ENCODE measurements at places on chromosomes 4 and X.

- no peak for DNase-seq
Measured at GRCh38 chr4:153215921-153216320, 11.7 kb downstream of the TRIM2 start.

- no peak for DNase-seq
Measured at GRCh38 chr4:98659741-98660462, 1.5 kb upstream of the TSPAN5 start.

DNA sequence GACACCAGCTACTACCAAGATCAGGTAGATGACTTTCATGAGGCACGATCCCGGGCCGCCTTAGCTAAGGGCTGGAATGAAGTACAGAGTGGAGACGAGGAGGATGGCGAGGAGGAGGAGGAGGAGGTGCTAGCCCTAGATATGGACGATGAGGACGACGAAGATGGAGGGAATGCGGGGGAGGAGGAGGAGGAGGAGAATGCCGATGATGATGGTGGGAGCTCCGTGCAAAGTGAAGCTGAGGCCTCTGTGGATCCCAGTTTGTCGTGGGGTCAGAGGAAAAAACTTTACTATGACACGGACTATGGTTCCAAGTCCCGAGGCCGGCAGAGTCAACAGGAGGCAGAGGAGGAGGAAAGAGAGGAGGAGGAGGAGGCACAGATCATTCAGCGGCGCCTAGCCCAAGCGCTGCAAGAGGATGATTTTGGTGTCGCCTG lies 481 bp downstream of the UTP3 start:
- no peak for DNase-seq

- DNase-seq, result no peak
Measured at GRCh38 chr4:140626661-140627376, 58.1 kb upstream of the UCP1 start.

- no peak for DNase-seq
Measured at GRCh38 chrX:22012051-22012450, 20.1 kb upstream of the PHEX start.

DNA sequence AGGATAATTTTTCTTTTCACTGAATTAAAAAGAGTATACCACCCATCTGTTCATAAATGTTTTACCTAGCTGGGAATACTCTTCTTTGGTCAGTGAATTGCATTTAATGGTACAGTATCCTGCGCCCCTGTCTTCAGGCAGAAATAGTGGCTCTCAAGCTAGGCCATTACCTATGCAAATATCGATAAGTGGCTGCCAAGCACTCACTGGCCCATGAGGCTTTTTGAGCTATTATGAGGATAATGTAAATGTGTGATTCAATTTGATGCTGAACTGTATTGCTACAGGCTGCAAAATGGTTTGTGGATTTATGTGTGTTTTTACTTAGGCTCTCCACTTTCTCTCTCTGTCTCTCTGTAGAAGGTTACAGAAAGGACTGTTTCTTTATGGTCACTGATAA lies 30.1 kb upstream of the MTMR1 start:
- DNase-seq, result no peak

DNA sequence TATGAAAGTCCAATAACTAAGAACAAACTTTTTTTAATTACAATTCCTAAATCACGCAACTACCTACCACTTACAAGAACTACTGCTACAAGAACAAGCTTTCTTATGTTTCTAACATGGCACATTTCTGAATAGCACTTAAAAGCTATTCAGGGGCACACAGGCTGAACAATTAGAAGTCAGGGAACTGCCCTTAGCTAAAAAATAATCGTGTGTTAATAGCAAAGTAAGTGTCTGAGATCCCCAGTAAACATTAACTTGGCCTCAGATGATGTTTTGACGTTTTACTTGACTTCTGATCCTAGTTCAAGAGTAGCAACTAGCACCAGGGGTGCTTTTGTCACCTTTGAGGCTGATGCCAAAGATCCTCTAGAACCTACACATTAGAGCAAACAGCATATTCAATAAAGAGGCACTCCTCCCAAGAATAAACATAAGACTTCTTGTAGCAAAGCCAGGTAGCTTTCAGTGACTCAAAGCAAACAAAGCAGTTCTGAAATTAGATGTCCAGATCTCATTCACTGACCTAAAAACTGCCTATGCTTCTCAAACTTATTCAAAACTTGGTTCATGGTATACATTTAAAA lies 16.2 kb downstream of the SPOCK3 start:
- DNase-seq, result no peak

DNA sequence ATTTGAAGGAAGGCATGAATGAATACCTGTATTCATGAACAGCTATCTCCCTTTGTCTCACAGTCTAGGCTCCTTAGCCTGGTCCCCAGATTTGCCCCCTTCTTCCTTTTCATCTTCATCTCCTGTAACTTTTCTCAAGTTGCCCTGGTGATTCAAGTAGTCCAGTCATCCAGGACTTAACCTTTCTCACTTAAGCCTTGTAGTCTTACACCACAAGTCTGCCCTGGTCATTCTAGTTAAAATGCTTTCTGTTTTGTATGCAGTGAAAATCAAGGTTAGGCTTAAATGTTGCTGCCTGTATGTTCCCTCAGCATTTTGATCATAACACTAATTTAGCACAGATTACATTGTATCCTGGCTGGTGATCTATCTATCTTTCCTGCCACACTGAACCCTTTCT lies 58.5 kb upstream of the SLC7A11 start:
- DNase-seq, result no peak

- DNase-seq, result no peak
Measured at GRCh38 chrX:145178268-145178667, 69.0 kb upstream of the SPANXN1 start.

GRCh38 chrX:111349101-111349500 lies 62.9 kb downstream of the DCX start:
- no peak for DNase-seq

GRCh38 chrX:153791104-153791852 lies 2.9 kb downstream of the IDH3G start:
- DNase-seq, result no peak

GRCh38 chr4:133186845-133187244 lies 37.8 kb downstream of the PCDH10 start:
- DNase-seq, result no peak

DNA sequence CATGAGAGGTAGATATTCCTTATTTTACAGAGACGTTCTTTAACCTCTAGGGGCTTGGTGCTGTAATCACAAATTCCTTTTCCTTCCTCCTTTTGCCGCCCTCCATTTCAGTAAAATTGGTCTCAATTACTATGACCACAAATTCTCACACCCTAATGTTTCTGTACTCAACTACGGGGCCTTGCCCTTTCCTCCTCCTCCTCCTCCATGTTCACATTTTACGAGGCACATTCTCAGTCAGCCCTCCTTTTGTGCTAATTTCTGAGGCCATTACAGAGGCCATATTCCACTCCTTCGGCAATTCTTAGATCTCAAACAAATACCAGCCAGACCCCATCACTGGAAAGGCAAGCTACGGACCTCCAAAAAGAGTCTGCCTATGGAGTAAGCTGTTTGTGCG lies 92.1 kb downstream of the SH3KBP1 start:
- no peak for DNase-seq

DNA sequence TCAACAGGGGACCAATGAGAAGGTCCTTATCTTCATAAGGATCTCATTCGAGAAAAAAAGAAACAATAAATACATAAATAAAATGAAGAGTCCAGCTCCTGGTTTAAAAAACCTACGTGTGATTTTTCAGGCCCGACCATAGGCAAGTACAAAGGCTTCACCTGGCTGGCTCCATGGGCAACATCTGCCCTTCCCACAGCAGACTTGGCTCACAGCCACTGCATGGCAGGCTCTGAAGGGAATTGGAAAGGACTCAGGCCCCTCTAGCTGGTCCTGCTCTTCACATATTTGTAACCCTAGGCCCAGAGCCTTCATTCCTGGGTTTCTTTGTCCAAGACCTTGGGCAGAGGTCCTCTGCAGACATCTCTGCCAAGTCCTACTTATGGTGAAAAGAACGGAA lies 228.1 kb downstream of the QDPR start:
- DNase-seq, result no peak

DNA sequence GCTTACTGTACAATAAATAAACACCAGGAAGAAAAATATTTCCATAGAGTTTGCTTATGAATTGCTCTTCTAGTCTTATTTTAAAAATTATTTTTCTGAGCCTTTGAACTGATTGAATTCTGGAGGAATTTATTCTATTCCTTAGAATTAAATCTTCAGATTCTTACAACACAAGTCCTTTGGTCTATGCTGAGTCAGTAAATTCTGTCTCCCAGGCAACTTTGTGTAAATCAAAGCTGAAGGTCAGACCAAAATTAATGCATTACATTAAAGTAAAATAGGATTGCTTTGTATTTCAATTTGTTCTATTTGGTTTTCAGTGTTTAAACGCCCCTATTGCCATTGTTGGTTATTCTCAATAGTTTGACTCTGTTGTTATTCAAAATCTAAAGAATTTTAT lies 26.8 kb upstream of the STPG2 start:
- no peak for DNase-seq

DNA sequence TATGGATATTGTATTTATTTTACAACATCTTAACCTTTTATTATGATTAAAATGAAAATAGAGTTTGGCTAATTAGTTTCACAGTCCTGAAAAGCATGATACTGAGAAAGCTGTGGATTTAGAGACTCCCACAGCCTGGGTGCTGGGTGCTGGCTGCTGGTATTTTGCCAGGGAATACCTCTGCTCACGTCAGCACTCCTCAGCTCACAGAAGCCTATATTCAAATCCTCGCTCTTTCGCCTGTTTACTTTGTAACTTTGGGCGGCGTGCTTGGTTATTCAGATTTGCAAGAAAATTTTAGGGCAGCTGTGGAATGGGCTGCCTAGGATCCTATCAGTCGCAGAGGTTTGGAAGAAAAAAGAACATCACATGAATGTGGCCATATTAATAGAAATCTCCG lies 261.8 kb downstream of the DCTD start:
- no peak for DNase-seq

DNA sequence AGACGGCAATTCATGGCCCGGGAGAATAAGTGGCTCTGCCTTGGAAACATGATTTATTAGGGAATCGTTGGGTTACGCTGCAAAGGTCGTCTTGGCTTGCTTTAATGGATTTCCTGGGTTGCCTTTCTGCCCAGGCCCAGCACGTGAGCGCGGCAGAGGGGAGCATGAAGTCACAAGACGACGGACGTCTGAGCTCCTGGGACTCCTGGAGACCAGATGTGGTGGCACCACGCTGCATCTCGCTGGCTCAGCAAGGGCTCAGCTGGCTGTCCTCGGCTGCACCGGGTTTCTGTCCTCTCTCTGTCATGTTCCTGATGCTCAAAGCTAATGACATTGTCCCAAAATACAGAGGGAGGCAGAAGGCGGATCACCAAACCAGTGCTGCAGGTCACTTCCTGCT lies 61.2 kb downstream of the C4orf50 start:
- no peak for DNase-seq

DNA sequence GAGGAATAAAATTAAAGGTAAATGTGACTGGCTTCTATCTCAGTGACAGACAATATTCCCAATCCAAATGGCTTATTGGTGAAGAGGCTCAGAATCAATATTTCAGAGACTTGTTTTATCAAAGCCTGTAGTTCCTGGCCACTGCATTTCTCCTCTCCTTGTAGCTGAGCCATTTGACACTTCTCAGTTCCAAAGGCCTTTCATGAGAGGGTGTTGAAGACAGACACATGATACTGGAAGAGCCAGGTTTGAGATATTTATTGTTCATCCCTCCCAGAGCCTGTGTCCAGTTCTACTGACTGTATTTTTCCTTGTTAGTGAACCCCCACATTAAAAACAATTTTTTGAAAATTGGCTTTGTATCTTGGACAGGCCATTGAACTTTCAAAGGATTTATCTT lies 12.9 kb upstream of the INPP4B start:
- DNase-seq, result no peak

- DNase-seq, result no peak
Measured at GRCh38 chr4:155854582-155855226, 11.4 kb downstream of the ASIC5 start.

DNA sequence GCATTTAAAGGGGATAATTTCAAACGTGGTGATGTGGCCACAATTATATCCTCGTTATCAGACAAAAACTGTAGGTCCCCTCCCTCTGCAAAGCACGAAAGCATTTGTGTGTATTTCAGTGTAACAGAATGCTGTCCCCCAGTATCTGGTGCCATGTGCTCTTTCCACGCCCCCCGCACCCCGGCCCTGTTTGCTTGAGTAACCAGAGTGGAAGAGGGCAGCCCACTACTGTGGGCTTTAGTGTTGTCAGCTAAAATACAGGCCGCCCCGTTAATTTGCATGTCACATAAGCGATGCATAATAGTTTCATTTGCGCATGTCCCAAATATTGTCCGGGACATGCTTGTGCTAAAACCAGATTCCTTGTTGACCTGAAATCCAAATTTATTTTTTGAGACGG lies 110.1 kb downstream of the PHKA2 start:
- DNase-seq, result no peak

GRCh38 chr4:73998040-73999011 lies at the start of gene CXCL5:
Gene CXCL5 (minus strand): TSS chr4:73998677. CDS start chr4:73998581, 96 bp downstream.
- no peak for DNase-seq

- no peak for DNase-seq
Measured at GRCh38 chr4:152803541-152803940, 23.8 kb downstream of the ARFIP1 start.

GRCh38 chrX:38817004-38817703 lies 15.9 kb downstream of the MID1IP1 start:
- DNase-seq, result no peak

DNA sequence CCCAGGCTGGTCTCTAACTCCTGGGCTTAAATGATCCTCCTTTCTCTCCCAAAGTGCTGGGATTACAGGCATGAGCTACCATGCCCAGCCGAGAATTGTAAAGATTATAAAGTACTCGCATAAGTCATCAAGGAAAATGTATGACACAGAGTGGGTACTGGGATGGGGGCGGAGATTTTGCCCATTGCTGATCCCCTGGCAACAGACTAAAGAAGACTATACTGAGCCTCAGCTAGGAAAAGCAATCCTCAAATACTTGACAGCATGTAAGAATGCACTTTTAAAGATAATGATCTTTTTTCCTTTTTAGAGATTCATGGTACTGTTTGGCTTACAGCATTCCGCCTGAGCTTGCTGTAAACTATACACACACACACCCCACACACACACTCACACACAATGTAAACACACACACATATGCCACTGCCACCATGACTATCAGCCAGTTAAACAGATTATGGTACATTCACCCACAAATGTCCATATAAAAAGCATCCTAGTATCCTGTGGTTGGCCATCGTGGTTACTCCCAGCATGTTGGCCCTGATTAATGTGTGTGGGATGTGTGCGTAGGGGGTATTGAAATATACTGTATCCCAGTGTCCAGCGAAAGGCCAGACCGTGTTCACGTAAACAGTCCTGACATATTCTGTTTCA lies 113.0 kb downstream of the AMELX start:
- DNase-seq, result no peak

DNA sequence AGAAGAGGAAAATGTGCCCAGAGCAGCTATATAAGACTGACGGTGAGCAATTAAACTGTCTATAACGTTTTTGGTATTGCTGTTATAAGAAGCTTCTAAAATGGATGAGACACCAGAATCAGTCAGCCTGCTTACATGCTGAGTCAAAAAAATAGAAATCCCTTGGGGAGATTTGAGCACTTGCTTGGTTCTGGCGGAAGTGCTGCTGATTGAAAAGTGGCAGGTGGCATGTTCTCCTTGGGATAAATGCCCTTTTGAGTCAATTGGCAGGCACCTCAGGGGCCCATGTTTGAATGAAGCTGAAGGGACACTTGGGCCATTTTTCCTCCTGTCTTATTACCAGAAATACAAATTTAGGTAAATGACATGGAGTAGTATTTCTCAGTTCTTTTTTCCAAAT lies 148.7 kb downstream of the PTCHD1 start:
- no peak for DNase-seq

GRCh38 chrX:40107291-40108161 lies 9.8 kb upstream of the BCOR start:
- no peak for DNase-seq

Data from activated CD8-positive, alpha-beta memory T cell treated with anti-CD3 and anti-CD28 coated beads for 4 hours (primary cell).